Activated naive CD4-positive, alpha-beta T cell treated with anti-CD3 and anti-CD28 coated beads for 36 hours (primary cell): ENCODE measurements at places on chromosomes 3 and 15. TPM values are rescaled to one million over a fixed set of nuclear protein-coding genes. Genes with fewer than 3 reads are reported as not detected.
A peak's percentile ranks its signal among the peaks of the same experiment; 100 is the strongest.

DNA sequence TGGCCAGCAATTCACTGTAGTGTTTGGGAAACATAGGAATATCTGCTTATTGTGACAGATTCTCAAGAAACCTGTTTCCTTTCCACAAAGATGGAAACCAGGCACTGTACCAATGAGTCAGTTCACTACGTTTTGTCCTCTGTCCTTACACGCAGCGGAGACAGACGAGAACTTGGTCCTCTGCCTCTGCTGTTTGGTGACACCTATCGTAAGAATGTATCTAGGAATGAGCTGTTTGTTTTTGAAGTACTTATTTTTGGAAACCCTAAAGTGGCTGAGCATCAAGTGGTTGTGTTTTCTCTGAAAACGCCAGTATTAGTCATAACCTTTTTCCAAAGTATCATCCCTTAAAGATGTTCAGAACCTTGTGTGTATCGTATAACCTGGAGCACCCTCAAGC, 93.0 kb downstream of the PGPEP1L start:
- peak; percentile 15 for DNase-seq

- peak; percentile 39 for DNase-seq
These were observed 829 bp downstream of the RNF7 start for GRCh38 chr3:141738891-141739363.

DNA sequence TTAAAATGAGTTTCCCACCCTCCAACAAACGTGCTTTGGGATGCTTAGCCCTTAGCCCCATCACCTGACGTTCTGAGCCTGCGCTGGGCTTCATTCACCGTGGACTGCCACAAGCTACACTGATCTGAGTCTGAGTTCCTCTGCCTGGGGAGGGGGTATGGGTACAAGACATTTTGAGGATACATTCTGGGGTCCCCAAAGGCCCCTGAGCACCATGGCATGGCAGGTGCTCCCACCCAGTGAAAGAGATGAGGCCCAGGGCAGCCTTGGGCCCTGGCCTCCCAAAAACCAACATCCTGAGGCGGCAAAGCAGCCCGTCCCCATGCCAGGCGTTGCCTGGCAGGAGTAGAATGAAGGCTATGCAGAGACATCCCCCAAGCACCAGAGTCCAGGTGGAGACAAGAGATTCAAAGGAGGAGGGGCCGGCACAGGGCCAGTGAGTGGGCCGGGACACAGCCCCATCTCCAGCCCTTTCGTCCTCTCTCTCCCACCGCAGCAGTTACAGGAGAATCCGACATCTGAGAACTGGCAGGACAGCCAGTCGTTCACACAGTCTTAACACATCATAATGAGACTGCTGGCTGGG, 74.5 kb downstream of the VGLL4 start:
- DNase-seq = no peak

- DNase-seq = no peak
These were observed 199.6 kb downstream of the SHOX2 start for GRCh38 chr3:157906627-157907026.

GRCh38 chr3:94081884-94082283, 19.0 kb downstream of the NSUN3 start:
- no peak for DNase-seq

GRCh38 chr15:87681104-87681503, 575.4 kb downstream of the NTRK3 start:
- DNase-seq = no peak

DNA sequence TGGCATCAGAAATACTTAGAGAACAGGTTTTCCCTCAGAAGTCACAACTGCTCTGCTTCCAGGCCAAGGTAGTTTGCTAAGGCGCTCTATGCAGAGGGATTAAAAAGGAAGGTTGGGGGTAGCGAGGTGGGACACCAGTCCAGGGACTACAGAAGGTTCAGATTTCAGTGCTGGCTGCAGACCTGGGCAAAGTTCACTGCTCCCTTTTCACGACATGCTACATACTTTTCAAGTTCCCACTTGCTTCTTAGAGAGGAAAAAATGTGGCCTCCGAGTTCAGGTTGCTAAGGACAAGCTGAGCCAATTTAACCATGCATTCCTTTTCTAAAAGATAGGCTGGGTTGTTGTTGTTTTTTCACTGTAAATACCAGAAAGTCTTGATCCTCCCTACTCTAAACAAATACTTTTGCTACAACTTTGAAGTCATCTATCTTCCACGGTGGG, 158.6 kb upstream of the NR2F2 start:
- no peak for DNase-seq

- DNase-seq = no peak
These were observed 95.2 kb upstream of the CDIN1 start for GRCh38 chr15:36484038-36484778.

GRCh38 chr3:144879701-144880100, 908.1 kb downstream of the DIPK2A start:
- no peak for DNase-seq

DNA sequence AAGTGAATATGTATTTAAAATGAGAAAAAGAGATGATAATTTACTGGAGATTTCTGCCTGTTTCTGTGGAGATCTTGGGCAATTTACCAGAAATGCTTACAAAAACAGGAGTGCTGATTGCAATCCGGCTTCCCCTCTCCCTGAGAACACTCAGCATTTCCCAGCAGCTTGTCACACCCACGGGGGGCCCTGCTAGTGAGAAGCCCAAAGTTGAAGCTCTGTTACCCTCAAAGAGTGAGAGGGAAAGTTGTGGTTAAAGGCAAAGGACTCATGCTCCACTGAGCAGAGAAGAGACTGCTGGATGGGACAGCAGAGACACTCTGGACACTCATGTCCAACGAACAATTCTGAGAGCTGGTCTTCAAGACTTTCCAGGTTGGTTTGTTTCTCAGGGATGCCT, 2.9 kb downstream of the MCTP2 start:
- peak; percentile 73 for DNase-seq

DNA sequence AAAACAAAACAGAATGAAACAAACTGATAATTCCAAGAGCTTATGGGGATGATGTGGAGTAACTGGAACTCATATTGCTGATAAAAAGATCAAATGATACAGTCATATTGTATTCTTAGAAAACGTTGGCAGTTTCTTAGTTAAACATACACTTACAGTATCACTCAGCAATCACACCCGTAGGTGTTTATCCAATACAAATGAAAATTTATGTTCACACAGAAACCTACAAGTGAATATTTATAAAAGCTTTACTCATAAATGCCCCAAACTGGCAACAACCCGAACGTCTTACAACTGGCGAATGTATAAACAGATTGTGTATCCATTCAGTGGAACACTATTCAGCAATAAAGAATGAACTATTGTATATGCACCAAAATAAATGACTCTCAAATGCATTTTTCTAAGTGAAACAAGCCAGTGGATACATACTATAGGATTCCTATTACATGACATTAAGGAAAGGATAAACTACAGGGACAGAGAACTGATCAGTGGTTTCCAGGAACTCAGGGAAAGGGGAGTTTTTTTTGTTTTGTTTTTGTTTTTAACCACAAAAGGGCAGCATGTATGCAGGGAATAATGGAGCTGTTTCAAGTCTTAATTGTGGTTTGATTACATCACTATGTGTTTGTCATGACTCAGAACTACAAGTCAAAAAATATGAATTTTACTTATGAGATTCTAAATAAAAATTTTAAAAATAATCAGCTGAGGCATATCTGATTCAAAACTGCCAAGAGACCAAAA, 71.8 kb upstream of the NDUFB4 start:
- no peak for DNase-seq

DNA sequence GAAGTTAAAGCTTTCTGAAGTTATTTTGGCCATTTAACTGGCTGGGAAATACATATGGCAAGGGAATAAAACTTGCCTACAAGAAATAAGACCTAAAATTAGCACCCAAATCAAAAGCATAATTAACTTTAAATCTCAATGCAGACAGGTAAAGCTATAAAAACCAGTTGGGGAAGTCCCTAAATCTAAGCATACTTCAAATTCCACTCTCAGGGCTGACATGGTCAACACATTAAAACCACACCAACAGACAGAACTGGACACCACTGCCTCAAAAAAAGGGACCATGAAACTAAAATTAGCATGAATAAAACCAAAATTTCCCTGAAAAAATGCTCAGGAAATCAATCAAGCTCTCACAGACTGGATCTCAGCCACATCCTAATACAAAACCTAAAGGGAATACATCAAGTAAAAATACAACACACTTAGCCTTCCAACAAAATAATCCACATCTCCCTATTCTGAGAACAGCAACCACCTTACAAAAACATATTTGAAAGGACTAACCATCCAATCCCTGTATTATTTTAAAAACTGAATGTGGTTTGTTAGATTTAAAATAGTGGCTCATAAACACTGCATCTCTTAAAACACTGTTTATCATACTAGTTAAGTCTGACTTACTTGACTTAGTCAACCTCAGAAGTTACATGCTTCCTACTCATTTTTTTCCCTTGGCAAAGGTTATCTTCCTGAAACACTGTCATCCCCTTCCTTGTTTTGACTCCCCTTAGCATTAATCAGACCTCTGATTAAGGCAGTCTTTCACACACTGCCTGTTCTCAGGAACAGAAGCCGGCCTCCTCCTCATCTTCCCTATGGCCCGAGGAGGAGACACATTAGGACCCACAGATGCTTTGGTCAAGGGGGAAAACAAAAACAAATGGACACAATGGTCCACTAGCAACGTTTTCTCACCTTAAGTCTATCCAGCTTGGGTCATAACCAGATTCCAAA, 8.3 kb downstream of the TRA2B start:
- no peak for DNase-seq

GRCh38 chr3:119413603-119414280, 49.7 kb downstream of the TMEM39A start:
- no peak for DNase-seq

- no peak for DNase-seq
These were observed 234.8 kb upstream of the ARPP21 start for GRCh38 chr3:35404571-35404970.

GRCh38 chr15:98778263-98778959, 130.1 kb downstream of the IGF1R start:
- no peak for DNase-seq

- DNase-seq = peak; percentile 94
These were observed at the start of gene VIPR1 for GRCh38 chr3:42502429-42503250. Gene VIPR1 (plus strand): TSS chr3:42502643. CDS start chr3:42502736, 93 bp downstream.

DNA sequence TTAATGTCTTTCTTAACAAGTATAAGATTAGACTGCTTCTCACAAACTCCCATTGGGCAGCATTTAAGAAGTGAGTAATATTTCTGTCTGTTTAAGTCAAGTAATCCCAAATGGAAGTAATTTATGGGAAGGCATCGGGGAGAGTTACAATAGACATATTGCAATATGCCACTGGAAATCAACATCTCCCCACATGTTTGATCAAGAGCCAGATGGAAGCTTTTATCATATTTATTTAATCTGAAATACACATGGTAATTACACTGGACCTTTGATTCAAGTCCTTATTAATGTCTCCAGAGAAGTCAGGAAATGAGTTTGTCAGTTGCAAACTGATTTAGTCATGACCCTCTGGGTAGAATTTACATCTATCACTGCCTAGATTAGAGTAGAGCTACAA, 943.8 kb downstream of the VGLL3 start:
- no peak for DNase-seq

The CDHR4 gene
- not detected for total RNA-seq

The GOLGA6B gene
- not detected for total RNA-seq

The GOLGA8J gene
- total RNA-seq = not detected

The SLC9C1 gene
- total RNA-seq = not detected

The TRH gene
- not detected for total RNA-seq

The GHSR gene
- total RNA-seq = not detected

The ALDH1L1 gene
- total RNA-seq = not detected

The ISL2 gene
- total RNA-seq = not detected

The GCNT3 gene
- not detected for total RNA-seq

The EPHB3 gene
- not detected for total RNA-seq

The ECE2 gene
- not detected for total RNA-seq

The ATP11B gene
- total RNA-seq = 86.6 TPM

The CPN2 gene
- not detected for total RNA-seq

The FBN1 gene
- 0.41 TPM for total RNA-seq

The ARIH2 gene
- 99.1 TPM for total RNA-seq

The GHRL gene
- not detected for total RNA-seq

The ADGRG7 gene
- not detected for total RNA-seq

The ARPIN gene
- total RNA-seq = not detected

The GP9 gene
- total RNA-seq = not detected

The TRIM42 gene
- not detected for total RNA-seq
